NCI-H2171 (cell line): ENCODE measurements at places on chromosomes 5 and 9.

GRCh38 chr5:119273391-119273839 is 82.4 kb upstream of the TNFAIP8 start:
- DNase-seq: no peak

GRCh38 chr5:81286059-81286617 is 15.2 kb upstream of the ZCCHC9 start:
- no peak for DNase-seq

GRCh38 chr5:130386155-130386554 is 481.9 kb downstream of the CHSY3 start:
- DNase-seq: no peak

DNA sequence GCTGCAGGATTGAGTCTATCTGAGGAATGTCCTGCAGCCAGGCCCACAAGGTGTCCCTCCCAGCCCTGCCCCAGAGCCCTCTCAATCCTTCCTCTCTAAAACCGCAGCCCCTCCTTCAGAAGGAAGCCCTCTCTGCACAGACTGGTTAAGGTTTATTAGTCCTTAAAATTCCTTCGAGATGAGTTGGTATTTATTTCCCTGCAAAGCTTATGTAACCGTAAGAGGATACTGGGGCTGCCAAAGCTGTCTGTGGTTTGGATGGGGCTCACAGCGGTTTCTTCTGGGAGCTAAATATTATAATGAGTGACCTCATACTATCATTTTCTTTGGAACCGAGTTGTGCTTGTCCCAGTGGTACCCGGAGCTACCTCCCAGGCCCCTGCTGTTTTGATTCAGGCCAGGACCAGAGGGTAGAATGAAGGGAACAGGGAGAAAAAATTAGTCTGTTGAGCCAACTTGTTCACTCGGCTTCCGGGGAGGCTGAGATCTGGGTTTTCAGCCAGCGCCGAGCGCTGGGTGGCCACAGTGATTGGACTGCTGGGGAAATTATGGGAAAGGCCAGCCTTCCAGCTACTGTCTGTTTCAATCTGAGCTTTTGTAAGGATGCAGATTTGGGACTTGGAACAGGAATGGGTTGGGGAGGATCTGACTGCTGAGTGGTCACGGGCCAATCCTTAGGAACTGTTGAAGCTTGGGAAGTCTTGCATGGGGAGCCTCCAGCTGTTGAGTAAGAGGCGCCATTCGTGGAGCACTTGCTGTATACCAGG is 107.5 kb downstream of the NDFIP1 start:
- no peak for DNase-seq

GRCh38 chr5:143495821-143496275 is 92.4 kb upstream of the NR3C1 start:
- DNase-seq: no peak

DNA sequence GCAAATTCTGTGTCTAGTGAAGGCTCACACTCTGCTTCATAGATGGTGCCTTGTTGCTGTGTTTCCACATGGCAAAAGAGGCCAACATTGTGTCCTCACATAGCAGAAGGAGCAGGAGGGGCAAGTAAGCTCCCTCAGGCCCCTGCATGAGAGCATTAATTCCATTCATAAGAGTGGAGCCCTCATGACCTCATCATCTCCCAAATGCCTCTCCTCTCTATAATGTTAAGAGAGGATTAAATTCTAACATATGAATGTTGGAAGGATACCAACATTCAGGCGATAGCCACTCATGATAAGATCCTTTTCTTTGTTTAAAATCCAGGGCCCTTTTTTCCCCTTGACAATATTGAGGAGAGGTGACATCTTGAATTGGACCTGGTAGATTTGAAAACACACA is 35.2 kb upstream of the PAM start:
- no peak for DNase-seq

DNA sequence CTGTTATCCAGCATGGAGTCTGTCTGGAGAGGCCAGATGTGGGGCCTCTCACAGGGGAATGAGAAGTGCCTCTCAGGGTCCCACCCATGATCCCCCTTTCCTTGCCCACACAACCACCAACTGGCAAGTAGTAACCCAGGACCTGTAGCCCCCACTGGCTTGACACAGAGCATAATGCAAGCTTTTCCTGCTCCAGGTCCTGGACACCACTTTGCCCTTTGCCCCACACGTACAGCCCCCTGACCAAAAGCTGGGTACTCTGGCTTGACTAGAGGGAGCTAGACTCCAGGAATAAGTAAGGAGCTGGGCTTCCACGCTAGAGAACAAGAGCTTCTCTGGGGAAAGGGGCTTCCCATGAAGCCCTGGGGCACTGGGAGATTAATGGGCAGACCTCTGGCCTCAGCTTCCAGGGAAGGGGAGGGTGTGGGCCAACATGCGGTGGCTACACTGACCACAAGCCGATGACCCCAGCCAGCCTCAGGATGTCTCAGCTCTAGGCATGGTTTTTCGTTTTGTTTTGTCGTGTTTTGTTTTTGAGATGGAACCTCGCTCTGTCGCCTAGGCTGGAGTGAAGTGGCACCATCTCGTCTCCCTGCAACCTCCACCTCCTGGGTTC is 109.5 kb downstream of the C9orf50 start:
- DNase-seq: no peak

- no peak for DNase-seq
Measured at GRCh38 chr9:19445452-19445851, 36.6 kb downstream of the ACER2 start.

DNA sequence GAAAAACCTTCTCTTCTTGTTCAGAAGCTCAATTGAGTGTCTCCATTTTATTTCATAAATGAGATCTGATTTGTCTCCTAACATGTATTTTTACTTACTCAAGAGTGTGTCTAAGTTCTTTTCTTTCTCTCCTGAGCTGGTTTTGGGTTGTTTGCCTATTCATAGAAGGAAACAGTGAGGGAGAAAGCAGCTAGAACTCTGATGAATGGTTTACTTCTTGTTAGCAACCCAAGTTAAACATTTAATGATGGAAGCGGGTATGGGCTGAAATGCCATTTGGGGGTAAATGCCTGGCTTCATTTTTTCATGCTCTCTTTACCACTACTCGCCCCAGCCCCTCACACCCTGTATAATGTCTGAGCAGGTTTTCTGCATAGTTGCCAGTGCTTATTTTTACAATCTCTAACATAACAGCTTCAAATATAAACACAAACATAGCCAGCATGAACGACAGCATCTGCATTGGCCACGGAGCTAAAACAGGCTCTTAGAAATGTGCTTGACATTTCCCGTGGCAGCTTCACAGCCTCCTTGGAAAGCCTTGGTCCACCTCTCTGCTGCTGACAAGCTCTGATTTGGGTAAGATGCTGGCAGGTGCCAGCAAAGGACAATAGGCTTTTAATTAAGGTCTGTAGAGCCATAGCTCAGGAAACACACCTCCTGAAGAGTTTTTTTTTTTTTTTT is 321.1 kb downstream of the ARHGEF28 start:
- DNase-seq: peak; percentile 27

- DNase-seq: no peak
Measured at GRCh38 chr5:172319708-172320441, 36.3 kb upstream of the UBTD2 start.

GRCh38 chr5:119353686-119354366 is 2.0 kb upstream of the TNFAIP8 start:
- DNase-seq: no peak

GRCh38 chr5:1420211-1421195 is 24.7 kb downstream of the SLC6A3 start:
- DNase-seq: no peak

DNA sequence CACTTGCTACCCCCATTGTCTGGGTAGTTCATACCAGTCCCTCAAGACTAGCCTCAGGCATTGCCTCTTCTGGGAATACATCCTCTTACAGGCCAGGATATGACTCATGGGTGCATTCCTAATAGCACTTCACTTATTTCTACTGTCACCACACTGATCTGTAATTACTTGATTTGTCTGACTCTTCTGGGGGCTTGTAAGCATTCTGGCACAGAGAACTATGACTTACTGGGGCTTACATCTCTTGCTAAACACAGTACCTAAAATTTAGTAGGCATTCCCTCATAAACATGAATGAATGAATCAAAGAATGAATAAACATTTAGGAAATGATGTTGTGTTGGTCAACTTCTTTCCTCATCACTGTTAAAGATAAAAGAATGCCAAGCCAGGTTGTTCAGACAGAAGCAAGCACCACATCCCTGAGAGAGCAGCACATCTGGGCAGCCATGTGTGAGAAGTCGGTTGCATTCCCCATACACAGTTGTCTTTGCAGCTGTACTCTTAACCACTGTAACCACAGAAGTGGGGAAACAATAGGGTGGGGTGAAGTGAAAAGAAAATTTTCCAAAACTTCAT is 27.6 kb downstream of the IL7R start:
- no peak for DNase-seq

DNA sequence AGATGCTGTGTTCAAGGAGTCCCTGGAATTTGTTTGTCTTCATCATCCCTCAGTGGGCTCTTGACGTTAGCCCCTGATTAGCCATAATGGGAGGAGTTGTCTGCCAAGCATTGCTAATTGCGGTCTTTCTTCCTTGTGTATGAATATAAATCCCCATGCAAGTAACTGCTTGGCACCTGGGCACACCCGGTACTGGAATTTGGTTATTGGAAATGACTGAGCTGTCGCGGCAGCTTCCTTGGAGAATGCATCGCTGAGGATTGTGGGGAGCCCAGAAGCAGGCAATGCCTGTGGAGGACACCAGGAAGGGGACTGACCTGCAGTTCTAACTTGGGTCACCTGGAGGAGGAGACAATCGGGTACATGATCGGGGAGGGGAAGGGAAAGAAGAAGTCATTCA is 53.3 kb upstream of the CTSL start:
- no peak for DNase-seq

- no peak for DNase-seq
Measured at GRCh38 chr5:168608386-168608785, 29.2 kb upstream of the PANK3 start.

DNA sequence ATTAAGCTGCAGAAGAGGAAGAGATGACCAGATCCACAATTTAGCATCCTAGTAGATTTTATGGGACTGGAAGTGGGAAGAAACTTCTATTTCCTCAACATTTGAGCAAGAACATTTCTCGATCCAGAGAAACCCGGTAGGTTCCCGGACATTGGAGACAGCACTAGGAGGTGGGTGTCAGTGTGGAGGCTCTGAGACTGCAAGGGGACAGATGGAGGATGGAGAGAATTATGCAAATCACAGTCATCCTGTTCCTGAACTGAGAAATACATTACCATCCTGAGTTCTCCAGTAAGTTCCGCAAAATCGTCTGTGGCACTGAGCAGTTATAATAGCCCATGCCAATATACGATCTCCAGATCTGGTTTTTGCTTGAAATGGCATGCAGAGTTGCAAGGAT is 25.6 kb downstream of the GLDC start:
- no peak for DNase-seq

- no peak for DNase-seq
Measured at GRCh38 chr9:34737677-34738260, 27.8 kb upstream of the CCL21 start.

GRCh38 chr5:75002271-75002670 is 50.1 kb downstream of the GCNT4 start:
- DNase-seq: no peak

GRCh38 chr5:44275908-44276307 is 113.3 kb downstream of the FGF10 start:
- no peak for DNase-seq
